T-helper 17 cell (primary cell): ENCODE measurements at places on chromosomes 5 and 9. TPM values are rescaled to one million over a fixed set of nuclear protein-coding genes. Genes with fewer than 3 reads are reported as not detected.

DNA sequence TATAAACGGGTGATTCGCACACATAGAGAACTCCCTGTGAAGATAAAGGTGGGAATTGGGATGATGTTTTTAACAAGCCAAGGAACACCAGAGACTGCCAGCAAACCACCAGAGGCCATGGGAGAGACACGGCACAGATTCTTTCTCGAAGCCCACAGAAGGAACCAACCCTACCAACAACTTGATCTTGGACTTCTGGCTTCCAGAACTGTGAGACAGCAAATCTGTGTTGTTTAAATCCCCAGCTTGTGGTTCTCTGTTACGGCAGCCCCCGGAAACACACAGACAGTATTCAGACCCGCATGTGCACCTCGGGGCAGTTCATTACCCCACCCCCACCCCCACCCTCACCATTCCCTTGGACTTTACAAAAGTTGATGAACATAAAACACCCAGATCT lies 12.8 kb downstream of the AMBP start:
- DNase-seq, result no peak

GRCh38 chr9:81607593-81608288 lies 81.6 kb downstream of the TLE1 start:
- DNase-seq, result no peak

DNA sequence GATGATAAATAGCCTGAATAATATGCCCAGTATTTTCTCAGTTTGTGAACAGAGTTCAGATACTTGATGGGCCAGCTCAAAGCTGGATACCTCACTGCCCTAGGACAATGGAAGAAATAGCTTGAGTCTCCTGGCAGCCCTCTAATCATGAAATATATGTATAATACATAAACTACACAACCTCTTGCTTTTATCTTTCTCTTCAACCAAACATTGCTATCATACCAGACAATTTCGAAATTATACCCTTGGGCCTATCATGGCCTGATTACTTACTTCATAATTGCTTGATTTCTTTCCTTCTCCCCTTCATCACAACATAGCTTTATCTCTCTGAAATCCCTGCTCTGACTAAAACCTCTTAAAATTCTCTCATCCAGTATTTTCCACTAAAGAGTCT lies 1144.9 kb upstream of the C9orf72 start:
- DNase-seq, result no peak

- no peak for DNase-seq
These were observed 174.0 kb downstream of the HMHB1 start for GRCh38 chr5:143985832-143986515.

DNA sequence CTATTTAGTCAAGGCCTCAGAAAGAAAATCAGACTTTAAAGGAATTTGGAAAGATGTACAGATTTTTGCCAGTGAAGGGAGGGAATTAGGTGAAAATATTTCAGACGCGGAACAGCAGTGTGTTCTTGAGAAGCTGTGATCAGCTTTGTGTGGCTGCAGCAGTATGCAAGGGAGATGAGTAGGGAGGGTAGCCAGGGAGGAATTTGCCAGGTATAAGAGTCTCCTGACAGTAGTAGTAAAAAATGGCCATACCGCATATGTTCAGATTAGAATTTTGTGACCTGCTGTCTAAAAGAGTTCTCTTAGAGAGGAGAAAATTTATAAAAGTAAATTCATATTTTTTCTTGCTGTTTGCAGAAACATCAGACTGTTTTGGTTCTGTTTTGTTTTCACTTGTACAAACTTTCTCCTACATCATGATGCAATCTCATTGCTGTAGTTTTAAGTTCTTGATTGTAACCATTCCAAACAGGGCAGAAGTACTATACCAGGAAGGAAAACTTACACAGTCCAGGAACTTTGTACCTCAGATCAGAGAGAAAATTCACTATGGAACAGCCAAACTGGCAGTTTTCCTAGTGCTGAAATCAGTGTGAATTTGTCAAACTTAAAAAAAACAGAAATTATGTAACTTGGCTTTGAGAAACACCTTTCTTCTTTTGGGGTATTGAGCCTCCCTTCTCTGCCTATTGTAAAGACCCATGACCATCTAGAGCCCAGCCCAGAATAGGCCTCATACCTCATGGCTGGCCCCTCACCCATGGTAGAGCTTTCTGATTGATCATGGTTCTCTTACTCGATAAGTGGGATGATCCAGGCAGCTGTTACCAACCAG lies 78.4 kb upstream of the NR3C1 start:
- DNase-seq, result no peak

DNA sequence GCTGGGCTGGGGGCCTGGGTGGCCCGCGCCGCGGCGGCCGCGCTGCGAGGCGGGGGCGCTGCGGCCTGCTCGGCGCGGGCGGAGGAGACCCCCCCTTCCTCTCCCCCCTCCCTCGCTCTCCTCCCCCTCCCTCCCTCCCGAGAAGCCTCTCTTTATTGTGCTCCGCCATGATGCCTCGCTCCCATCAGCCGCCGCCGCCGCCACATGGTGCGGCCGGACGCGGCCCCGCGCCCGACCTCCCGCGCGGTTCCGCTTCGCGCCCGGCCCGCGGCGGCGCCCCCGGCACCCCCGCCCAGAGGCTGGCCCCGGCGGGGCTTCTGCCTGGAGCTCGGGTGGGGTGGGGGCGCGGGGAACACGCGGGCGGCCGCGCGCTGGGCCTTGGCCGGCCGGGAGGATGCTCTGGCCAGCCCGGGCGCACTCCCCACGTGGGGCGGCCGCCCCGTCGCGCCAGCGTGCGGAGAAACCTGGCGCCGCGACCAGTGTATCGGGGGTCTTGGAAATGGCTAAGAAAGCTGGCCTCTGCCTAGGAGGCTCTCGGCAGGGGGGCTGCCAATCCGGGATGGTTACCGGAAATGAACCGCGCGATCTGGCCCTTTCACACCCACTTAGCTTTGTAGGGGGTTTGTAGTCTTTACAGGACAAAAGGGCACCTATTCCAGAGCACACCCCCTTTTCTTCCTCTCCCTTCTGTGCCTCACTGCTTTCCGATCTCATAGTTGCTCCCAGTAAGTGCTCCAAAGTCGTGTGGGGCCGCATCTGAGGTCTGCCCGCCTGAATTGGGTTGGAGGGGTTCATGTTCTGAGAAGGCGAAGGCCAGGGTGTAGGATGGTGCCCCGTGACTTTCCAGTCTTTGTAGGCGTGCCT lies 1.0 kb downstream of the SET start:
- no peak for DNase-seq

The CARD9 gene
- 0.86 TPM for total RNA-seq

The ALDOB gene
- total RNA-seq, result not detected

The CCL27 gene
- total RNA-seq, result not detected

The ROPN1L gene
- 5.3 TPM for total RNA-seq

The LTC4S gene
- 6.8 TPM for total RNA-seq
